Peyer's patch (tissue), 4 donors: ENCODE measurements at places on chromosomes 3 and 15. TPM values are rescaled to one million over a fixed set of nuclear protein-coding genes. Genes with fewer than 3 reads are reported as not detected.

GRCh38 chr3:58074116-58074715 is 66.0 kb downstream of the FLNB start:
- no peaks in the 10 kb centered on the region for H3K27me3 ChIP-seq
- H3K36me3 ChIP-seq = no peaks in the 10 kb centered on the region
- no peak overlapping the region for H3K4me3 ChIP-seq
- no peak overlapping the region for H3K27ac ChIP-seq

GRCh38 chr3:26474706-26475105 is 147.9 kb upstream of the LRRC3B start:
- no peaks in the 10 kb centered on the region for H3K27me3 ChIP-seq
- no peak overlapping the region for H3K27ac ChIP-seq
- no peaks in the 10 kb centered on the region for H3K4me1 ChIP-seq
- no peaks in the 10 kb centered on the region for H3K36me3 ChIP-seq

MASP1 gene
- 0.83 TPM for total RNA-seq

- H3K4me1 ChIP-seq = no peaks in the 10 kb centered on the region
- DNase-seq = no peak
- H3K36me3 ChIP-seq = no peaks in the 10 kb centered on the region
These were observed 93.0 kb downstream of the CADM2 start for GRCh38 chr3:85051786-85052185.

SPATA12 gene
- total RNA-seq = not detected
